Activated CD8-positive, alpha-beta T cell treated with anti-CD3 and anti-CD28 coated beads, Interleukin-2, amount 10 ng/mL, durations not matched to agents 7 days and 5 days (primary cell): ENCODE measurements at places on chromosomes 7 and 10. TPM values are rescaled to one million over a fixed set of nuclear protein-coding genes. Genes with fewer than 3 reads are reported as not detected.

DNA sequence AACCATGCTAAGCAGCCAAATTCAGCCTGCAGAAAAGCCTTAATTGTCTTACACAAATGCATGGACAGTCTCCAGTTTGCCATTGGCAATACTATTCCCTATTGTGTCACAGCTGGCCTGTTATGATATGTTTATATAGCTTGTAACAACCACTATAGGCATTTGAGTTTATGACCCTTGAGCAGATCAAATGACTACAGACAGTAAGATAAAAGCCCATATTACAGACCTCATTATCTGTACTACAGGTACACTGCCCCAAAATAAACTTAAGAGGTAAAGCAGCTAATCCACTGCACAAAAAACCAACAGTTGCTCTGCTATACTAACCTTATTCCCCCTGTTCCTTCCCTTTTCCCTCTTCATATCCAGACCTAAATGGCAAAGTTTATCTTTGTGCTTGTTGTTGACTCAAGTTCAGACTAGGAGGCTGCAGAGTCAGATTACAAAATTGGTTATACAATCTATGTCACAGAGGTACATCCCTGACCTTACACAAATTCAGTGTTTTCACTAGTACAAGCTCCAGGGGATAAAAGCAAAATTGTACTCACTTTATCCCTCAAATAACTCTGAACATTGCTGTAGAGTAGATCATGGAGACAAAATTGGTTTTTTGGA lies 218.4 kb downstream of the GRM8 start:
- DNase-seq = no peak

DNA sequence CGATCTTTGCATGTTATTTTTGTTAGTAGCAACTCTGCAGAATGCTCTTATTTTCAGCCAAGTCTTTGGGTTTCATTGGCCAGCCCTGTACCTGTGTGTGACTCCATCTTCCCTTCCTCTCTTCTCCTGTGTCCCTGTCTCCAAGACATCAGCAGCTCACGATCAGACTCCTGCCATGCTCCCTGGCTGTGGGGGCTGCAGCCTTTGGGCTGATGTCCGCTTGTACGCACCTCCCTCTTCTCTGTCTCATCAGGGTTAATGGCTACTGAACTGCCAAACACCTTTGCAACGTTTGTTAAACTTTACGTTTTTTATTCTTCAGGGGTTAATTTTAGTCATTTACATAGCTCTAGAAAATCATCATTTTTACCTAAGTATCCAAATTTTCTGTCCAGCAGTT lies 103.5 kb upstream of the RET start:
- no peak for DNase-seq

DNA sequence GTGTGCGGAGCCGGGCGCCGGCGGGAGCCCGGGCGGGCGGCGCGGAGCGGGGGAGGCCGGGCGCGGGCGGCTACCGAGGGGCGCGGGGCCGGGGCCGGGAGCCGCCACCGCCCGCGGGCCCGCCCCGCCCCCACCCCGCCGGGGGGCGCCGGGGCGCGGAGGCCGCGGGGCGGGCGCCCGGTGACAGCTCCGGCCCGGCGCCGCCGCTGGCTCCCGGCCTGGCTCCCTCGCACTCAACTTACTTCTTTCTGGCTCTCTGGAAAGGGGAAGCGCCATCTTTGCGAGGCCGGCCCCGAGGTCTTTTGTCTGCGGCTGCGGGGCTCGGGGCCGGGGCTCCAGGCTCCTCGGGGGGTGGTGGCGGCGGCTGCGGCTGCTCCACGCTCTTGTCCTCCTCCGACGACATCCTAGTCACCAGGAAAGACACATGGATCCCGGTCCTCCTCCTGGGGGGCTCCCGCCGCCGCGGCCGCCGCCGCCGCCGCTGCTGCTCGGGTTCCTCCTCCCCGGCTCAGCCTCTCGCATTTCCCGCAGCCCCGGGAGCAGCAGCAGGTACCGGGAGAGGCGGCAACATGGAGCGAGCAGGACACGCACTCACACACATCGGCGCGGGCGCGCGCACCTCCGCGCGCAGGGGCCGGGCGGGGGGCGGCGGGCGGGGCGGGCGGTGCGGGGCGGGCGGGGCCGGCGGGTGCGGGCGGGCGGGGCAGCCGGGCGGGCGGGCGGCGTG lies at the start of gene KMT2C:
Gene KMT2C, minus strand, starts transcription at position 620 of the 727 bp plus-strand sequence. Its CDS starts 217 bp downstream, at position 403.
- peak; percentile 57 for DNase-seq

GRCh38 chr7:12963435-12963834 lies 276.0 kb downstream of the ARL4A start:
- DNase-seq = no peak

GRCh38 chr10:10520491-10521385 lies 496.9 kb upstream of the CELF2 start:
- no peak for DNase-seq

GRCh38 chr7:123557016-123557397 lies 611 bp downstream of the NDUFA5 start:
- DNase-seq = no peak

Gene AQP1
- 0.23 TPM for total RNA-seq

Gene SLC13A4
- total RNA-seq = not detected

Gene TMEM273
- total RNA-seq = 24.4 TPM

Gene PVRIG
- 61.6 TPM for total RNA-seq
